COLO829 (cell line): ENCODE measurements at places on chromosomes 2 and 18.
A peak's percentile ranks its signal among the peaks of the same experiment; 100 is the strongest.

DNA sequence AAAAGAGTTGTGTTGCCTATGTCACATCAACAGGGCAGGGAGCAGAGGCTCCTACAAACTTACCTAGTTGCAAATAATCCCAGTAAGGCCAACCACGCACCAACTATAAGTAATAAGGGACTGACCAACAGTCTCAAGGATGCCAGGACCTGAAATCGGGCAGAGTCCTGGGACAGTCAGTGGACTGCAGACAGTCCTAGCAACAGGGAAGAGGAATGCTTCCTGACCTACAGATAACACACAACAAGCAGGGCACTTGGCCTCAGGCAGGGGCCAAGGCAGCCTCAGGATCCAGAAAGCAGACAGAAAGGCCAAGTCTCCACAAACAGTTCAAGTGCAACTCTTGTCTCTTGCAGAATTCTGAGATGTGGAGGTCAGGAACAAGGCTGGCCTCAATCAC lies 56.2 kb downstream of the GALNT14 start:
- no peak for DNase-seq

GRCh38 chr2:138272524-138273195 lies 228.9 kb upstream of the SPOPL start:
- DNase-seq, result no peak

GRCh38 chr2:217789736-217790181 lies 213.0 kb downstream of the TNS1 start:
- no peak for DNase-seq

GRCh38 chr2:37619230-37619958 lies 52.0 kb downstream of the CDC42EP3 start:
- DNase-seq, result peak; percentile 70

GRCh38 chr18:72674710-72675109 lies 130.6 kb upstream of the CBLN2 start:
- DNase-seq, result no peak

DNA sequence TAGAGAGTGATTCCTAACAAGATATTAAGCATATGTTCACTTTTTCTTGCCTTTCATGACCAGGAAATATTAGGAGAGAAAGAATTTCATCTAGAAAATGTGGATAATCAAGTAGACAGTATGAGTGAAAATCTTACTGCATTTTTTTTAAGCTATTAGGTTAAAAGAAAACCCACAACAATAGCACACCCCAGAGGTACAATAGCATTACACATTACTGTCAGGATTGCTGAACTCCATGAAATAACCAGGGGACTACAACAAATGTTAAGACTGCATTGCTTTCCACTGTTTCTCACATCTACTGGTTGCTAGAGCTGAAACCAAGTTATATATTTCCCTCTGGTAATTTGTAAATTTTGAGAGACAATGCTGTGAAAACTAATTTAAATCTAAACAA lies 33.7 kb downstream of the KLF7 start:
- no peak for DNase-seq

DNA sequence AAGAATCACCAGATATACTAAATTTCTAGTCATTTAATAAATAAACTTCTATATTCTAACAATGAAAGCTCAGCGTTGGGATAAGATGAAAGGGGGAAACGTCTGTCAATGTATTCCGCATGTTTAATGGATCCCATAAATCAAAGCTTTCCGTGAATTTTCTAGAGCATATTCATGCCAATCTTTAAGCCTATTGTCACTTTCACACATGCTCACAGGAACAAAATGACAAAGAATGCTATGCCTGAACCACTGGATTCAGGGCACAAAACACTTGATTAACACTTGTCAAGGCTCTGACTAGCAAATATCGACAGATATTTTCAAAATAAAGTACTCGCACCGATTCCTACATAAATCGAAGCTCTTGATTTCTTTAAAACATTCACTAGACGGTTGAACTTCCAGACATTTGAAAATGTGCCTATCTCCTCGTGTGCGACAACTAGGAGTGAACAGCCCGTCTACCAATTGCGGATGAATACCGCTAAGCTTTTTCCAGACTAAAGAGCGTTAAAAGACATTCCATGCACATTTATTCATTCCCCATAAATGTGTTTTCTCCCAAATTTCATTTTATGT lies 1.8 kb downstream of the TLK1 start:
- no peak for DNase-seq

GRCh38 chr2:177667626-177668025 lies 275.1 kb downstream of the AGPS start:
- DNase-seq, result no peak

DNA sequence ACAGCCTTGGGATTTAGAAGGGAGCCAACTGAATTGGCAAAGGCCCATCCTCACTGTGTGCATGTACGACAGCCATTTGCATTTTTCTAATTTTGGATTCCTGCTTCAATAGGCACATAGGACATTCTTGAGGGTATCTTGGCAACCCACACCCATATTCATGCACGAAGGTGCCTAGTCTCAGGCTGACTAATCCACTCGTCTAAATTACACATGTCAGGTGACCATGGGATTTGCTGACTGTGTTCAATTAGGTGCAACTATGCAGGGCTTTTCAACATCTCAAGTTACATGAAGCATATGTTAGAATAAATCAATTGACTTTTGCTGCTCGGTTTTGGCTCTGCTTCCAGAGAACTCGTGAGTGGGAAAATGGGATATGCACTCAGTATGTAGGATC lies 249.7 kb downstream of the SP3 start:
- DNase-seq, result no peak

DNA sequence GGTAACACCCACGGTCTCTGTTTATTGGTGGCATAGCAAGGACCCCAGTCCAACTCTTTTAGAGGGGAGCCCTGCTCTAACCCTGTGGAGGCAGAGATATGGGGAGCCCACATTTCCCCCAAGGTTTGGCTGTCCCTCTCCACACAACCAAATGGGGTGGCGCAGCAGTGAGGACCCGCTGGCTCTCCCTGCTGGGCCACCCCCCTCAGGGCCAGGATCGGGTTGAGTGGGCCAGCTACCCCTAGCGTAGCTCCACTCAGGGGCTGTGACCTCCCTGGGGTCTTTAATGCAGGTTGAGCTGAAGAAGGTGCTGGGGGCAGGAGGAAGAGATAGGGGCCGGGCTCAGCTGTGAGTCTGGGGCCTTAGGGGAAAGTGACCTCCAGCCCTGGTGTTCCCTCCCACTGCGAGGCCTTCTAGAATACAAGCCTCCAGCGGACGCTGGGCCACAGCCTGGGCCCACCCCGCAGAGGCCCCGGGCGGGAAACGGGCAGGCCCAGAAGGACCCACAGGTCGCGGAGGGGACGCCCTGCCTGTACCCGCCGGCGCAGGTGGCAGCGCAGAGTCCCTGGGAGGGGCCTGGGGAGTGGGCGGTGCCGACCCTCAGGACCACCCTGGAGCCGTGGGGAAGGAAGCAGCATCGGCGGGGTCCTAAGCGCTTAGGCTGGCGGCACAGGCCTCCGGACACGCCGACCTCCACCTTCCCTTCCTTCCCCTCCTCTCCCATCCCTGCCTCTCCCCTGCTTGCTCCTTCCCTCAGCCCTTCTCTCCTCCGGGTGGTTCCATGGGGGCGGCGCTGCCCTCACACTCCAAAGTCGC lies 9.6 kb downstream of the CROCC2 start:
- DNase-seq, result no peak

DNA sequence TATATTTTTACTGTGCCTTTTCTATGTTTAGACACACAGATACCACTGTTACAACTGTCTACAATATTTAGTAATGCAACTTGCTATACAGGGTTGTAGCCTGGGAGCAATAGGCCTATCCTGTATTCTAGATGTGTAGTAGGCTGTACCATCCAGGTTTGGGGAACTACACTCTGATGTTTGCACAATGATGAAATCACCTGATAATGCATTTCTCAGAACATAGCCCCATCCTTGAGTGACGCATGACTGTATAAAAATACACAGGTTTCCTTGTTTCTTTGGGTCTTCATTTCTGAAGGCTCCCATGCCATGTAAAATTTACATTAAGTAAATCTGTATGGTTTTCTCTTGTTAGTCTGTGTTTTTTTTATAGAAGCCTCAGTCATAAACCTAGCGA lies 270.9 kb upstream of the SKOR2 start:
- DNase-seq, result no peak

GRCh38 chr2:173354073-173354581 lies 545 bp upstream of the CDCA7 start:
- DNase-seq, result no peak

GRCh38 chr2:156334496-156335478 lies 2.3 kb upstream of the NR4A2 start:
- DNase-seq, result peak; percentile 89

GRCh38 chr2:121044412-121044811 lies 240.6 kb downstream of the TFCP2L1 start:
- no peak for DNase-seq

DNA sequence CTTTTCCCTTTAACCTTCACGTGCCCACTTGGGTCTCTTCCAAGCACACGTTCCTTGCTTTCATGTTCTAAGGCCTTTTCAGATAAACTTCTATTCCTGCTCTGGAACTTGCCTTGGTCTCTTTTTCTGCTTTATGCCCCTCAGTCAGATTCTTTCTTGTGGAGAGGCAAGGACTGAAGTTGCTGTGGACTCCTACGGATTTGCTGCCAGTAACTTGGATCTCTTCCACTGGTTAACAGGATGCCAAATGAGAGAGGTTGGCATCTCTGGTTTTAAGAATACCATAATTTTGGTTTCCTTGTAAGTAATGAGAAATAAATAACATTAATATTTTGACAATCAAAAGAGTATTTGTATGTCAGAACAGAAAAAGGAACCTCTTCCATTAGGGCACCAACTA lies 33.0 kb downstream of the COMMD1 start:
- DNase-seq, result no peak

- peak; percentile 10 for DNase-seq
Measured at GRCh38 chr18:64679121-64679520, 530.2 kb upstream of the LINC00305 start.

DNA sequence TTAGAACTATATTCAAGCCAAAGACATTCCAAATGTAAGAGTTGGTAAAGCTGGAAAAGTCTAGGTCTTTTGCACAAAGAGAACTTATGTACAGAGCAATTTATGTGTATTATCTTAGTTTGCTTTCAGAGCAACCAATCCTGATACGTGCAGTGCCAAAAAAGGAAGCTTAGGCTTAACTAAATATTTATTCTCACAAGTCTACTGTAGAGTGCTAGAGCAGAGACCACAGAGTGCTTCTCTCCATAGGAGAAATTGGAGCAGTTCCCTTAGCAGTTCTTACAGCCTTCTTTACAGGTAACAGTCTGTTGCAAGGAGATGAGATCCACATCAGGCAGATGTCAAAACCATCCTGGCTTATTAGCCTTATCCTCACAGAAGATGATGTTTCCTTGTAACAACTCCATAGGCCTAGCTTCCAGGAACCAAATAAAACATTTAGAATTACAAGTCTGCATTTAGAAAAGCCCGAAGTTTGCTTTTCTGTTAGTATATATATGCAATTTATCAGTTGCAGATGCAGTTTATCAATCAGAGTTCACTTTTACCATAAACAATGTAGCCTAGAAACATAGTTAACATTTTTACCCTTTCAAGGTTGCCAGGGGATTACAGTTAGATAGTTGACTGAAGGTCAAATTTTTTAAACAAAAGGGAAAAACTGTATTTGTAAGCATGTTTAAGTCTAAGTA lies 250.6 kb upstream of the KCNJ3 start:
- no peak for DNase-seq

DNA sequence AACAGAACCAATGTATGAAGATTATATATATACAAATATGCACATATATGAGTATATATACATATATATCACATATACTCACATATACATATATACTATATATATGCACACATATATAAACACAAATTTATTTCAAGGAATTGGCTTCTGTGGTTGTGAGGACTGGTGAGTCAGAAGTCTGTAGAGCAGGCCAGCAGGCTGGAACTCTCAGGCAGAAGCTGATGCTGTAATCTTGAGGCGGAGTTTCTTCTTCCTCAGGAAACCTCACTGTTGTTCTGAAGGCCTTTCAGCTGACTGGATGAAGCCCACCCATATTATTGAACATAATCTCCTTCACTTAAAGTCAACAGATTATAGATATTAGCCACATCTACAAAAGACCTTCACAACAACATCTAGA lies 143.9 kb upstream of the CREB1 start:
- DNase-seq, result no peak

- DNase-seq, result no peak
Measured at GRCh38 chr18:3595369-3596273, 145.6 kb downstream of the TGIF1 start.

- DNase-seq, result no peak
Measured at GRCh38 chr2:64793701-64794100, 140.0 kb upstream of the SERTAD2 start.

DNA sequence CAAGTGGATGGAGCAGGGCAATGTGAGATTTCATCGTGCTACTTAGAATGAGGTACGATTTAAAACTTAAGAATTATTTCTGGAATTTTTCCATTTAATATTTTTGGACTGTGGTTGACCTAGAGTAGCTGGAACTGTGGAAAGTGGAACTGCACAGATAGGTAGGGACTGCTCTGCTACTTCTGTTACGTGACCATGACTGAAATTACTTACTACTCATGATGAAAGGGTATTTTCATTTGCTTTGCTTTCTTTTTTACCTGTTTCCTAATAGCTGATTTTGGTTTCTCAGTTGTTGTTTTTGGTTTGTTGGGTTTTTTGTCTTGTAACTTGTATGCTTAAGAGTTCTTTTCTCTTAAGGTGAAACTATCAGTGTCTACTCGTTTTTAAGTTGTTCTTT lies 11.4 kb downstream of the UBE2E3 start:
- DNase-seq, result no peak

DNA sequence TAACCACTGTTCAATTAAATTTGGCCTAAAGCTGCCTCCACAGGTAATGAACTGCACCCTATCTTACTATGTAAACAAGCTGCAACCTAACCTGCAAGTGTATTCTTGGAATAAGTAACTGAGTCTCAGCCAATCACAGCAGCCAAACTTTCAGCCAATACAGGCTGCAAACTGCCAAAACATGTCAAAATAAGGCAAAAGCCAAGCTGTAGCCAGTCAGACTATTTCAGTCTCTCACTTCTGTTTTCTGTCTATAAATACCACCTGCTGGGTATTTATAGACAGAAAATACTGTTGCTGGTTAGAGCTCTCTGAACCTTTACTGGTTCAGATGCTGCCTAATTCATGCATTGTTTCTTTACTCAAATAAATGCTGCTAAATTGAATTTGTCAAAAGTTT lies 14.3 kb downstream of the C2orf76 start:
- DNase-seq, result no peak

DNA sequence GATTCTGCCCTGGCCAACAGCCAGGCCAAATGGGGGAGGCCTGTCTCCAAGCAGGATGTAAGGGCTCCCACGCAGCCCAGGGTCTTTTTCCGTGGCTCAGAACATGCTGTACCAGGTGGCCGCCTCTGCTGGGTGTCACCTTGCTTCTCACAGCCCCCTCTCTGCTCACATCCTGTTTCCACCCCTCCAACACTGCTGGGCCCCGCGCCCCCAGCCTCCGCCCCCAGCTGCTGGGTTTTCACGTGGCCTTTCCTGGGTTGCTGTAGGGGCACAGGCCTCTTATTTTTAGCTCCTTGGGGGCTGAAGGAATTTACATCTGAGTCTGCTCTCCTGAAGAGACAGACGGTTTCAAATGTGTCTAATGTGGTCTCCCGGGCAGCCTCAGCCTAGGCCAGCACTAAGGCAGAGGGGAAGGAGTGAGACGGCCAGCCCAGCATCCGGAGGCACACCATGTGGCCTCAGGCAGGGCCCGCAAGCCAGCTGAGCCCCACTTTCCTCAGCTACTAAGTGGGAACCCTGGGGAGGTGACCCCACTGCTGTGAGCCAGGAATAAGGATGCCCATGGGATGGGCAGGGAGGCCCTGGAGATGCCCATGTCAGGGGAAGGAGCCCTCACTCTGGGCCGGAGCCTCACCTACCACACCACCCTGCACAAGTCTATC lies 18.7 kb upstream of the DUSP2 start:
- no peak for DNase-seq
